Pancreas (tissue), 10 donors: ENCODE measurements at places on chromosomes 12 and 14. TPM values are rescaled to one million over a fixed set of nuclear protein-coding genes. Genes with fewer than 3 reads are reported as not detected.
A peak's percentile ranks its signal among the peaks of the same experiment; 100 is the strongest.

- no peak overlapping the region for H3K27ac ChIP-seq
- no peaks in the 10 kb centered on the region for H3K27me3 ChIP-seq
- peak; percentile 61 for DNase-seq
Observed at GRCh38 chr12:49055978-49056754, 4.4 kb downstream of the KMT2D start.

GRCh38 chr12:24522736-24523135 lies 426.2 kb downstream of the BCAT1 start:
- DNase-seq = no peak
- H3K27me3 ChIP-seq = no peaks in the 10 kb centered on the region
- no peak overlapping the region for H3K4me3 ChIP-seq

GOLT1B gene
- polyA plus RNA-seq = 15.4 TPM

DNA sequence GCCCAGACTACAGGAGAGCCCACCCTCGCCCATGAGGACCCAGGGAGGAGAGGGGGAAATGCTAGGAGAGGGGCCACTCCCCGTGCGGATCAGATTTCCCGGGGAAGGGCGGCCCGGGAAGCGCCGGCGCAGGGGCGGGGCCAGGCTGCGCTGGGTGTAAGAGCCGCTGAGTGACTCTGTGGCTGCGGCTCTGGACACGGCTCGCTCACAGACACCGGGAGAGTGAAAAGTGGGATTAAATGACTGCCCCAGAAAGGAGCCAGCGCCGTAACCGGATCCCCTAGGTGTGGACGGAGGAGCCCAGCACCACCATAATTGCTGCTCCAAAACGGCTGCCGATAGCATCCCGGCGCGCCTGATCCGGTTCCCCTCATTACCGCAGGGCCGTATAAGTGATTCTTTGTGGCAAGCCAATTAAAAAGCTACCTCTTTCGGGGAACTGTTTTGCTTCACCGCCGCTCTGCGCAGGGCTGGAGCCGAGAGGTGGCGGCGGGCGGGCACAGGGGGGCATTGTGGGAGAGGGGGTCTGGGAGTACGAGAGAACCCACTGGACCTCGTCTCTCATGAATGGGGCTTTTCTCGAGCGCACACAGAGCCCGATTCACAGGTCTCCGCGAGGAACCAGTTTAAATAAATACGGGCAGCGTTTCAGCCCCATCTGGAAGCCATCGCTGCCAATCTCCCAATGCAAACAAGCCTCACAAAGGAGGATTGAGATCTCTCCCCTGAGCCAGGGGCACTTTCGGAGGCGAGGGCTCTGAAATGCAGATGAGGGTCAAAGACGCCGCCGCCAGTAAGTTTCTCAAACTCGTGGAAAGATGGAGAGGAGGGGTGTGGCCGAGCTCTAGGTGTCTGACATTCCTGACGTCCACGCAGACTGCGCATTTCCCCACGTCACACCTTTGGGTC lies 2.5 kb downstream of the COL2A1 start:
- H3K36me3 ChIP-seq = no peaks in the 10 kb centered on the region
- H3K27me3 ChIP-seq = peaks cover 30% of the 10 kb centered on the region
- H3K4me1 ChIP-seq = peaks cover 32% of the 10 kb centered on the region
- peak overlapping the region; percentile 35 for H3K4me3 ChIP-seq
- DNase-seq = peak; percentile 67
- no peak overlapping the region for H3K27ac ChIP-seq

GRCh38 chr12:64595863-64596793 lies 14.2 kb upstream of the RASSF3 start:
- no peak overlapping the region for H3K4me3 ChIP-seq
- H3K36me3 ChIP-seq = no peaks in the 10 kb centered on the region
- H3K27me3 ChIP-seq = no peaks in the 10 kb centered on the region
- no peaks in the 10 kb centered on the region for H3K4me1 ChIP-seq
- no peak overlapping the region for H3K27ac ChIP-seq

PTHLH gene
- 0.89 TPM for polyA plus RNA-seq

DNA sequence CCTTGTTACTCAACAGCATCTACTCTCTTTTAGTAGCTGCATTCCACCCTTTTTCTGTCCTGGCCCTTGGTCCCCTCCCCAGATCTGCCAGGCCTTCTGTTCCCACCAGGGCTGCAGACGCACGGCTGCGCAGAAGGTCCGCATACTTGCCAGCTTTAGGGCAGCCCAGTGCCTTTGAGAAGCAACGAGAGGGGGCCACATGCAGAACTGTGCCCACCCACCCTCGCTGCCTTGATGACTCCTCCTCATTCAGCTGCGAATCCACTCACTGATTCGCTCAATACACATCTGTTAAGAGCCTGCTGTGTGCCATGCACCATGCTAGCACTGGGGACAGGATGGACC lies 39.2 kb downstream of the PRIMA1 start:
- H3K36me3 ChIP-seq = no peaks in the 10 kb centered on the region
- H3K27ac ChIP-seq = no peak overlapping the region
- no peaks in the 10 kb centered on the region for H3K4me1 ChIP-seq
- H3K27me3 ChIP-seq = no peaks in the 10 kb centered on the region

- peaks cover 15% of the 10 kb centered on the region for H3K4me1 ChIP-seq
- peak; percentile 47 for DNase-seq
- no peaks in the 10 kb centered on the region for H3K36me3 ChIP-seq
- peak overlapping the region; percentile 37 for H3K27ac ChIP-seq
Observed at GRCh38 chr12:6998715-6999451, 19.4 kb downstream of the LPCAT3 start.

NDRG2 gene
- 159 TPM for polyA plus RNA-seq

LIN7A gene
- polyA plus RNA-seq = 0.77 TPM

- no peaks in the 10 kb centered on the region for H3K27me3 ChIP-seq
- H3K4me3 ChIP-seq = no peak overlapping the region
- DNase-seq = no peak
Observed at GRCh38 chr14:35551081-35551480, 17.1 kb downstream of the INSM2 start.

RAD51B gene
- polyA plus RNA-seq = 3.0 TPM

GRCh38 chr12:1093166-1093751 lies 102.2 kb downstream of the ERC1 start:
- DNase-seq = peak; percentile 5
- H3K4me1 ChIP-seq = no peaks in the 10 kb centered on the region
- H3K4me3 ChIP-seq = no peak overlapping the region
- H3K27me3 ChIP-seq = no peaks in the 10 kb centered on the region

DNA sequence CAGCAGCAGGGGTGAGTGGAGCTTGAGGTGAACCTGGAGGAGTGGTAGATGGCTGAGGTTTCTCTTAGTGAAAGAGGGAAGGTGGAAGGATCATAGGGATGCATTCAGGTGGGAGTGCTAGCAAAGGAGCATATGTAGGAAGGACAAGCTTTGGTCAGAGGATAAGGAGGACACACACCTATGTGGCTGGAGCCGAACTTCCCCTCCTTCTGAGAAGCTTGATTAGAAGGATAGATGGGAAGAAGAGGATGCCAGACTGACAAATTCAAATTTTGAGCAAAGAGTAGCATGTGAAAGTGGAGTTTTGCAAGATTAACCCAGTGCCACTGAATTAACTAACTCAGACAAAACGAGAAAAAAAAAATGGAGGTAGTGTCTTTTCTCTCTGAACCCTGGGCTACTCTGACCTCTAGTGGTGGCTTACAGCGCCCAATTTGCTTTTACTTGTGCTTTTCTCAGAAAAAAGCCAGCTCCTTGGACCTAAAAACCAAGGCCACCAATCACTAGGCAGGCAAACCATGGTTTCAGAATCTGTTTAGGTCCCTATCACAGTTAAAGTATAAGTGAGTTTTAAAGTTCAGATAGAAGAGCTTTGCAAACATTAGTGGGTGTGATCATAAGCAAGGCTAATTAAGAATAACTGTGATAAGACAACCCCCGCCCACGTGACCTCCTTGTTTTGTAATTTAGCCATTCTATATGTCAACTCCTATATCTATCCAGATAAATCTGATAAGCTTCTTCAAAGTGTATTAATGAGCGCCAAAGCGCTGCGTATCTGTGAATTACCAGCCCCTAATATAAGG lies 15.5 kb downstream of the EMP1 start:
- no peak overlapping the region for H3K4me3 ChIP-seq
- H3K36me3 ChIP-seq = no peaks in the 10 kb centered on the region
- H3K27ac ChIP-seq = no peak overlapping the region
- no peak for DNase-seq

DNA sequence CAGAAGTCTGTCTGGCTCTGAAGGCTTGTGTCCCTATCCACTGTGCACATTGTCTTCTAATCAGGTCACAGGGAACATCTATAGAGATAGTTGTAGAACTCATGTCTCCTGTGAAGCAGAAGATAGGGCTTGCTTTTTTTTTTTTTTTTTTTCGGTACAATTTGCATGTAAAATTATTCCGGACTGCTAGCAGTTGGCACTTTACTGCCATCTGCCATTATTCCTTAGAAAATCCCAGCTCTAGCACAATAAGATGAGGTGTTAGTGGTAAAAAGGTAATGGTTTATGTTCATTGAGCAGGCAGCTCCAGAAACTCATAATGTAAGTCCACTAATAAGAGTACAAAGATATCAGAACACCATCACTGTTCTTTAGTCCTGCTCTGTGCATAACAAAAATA lies 8.7 kb downstream of the MYRFL start:
- H3K27me3 ChIP-seq = no peaks in the 10 kb centered on the region
- H3K36me3 ChIP-seq = no peaks in the 10 kb centered on the region
- no peak for DNase-seq

GRCh38 chr14:52545584-52546317 lies 6.6 kb downstream of the TXNDC16 start:
- H3K36me3 ChIP-seq = no peaks in the 10 kb centered on the region
- DNase-seq = no peak

DNA sequence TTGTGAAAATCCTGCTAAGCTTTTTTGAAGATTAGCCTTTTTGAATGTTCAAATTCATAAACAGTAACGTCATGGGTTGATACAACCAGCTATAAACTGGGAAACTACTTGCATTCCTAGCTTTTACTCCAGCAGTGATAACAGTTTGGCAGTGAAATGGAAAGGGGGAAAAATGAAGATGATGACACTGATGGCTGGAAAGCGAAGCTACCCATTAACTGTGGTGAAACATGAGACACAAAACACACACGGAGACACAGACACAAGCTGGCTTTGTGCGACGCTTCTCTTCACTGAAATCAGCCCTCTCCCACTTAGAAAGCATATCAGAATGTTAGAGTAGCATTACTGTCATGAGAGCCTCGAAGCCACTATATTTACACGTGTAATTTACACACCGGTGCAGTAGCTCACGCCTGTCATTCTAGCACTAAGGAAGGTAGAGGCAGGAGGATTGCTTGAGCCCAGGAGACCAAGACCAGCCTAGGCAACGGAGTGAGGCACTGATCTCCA lies 15.7 kb downstream of the VPS37B start:
- H3K27ac ChIP-seq = no peak overlapping the region
- peaks cover 32% of the 10 kb centered on the region for H3K4me1 ChIP-seq
- H3K36me3 ChIP-seq = no peaks in the 10 kb centered on the region
- no peak overlapping the region for H3K4me3 ChIP-seq
- H3K27me3 ChIP-seq = no peaks in the 10 kb centered on the region

DNA sequence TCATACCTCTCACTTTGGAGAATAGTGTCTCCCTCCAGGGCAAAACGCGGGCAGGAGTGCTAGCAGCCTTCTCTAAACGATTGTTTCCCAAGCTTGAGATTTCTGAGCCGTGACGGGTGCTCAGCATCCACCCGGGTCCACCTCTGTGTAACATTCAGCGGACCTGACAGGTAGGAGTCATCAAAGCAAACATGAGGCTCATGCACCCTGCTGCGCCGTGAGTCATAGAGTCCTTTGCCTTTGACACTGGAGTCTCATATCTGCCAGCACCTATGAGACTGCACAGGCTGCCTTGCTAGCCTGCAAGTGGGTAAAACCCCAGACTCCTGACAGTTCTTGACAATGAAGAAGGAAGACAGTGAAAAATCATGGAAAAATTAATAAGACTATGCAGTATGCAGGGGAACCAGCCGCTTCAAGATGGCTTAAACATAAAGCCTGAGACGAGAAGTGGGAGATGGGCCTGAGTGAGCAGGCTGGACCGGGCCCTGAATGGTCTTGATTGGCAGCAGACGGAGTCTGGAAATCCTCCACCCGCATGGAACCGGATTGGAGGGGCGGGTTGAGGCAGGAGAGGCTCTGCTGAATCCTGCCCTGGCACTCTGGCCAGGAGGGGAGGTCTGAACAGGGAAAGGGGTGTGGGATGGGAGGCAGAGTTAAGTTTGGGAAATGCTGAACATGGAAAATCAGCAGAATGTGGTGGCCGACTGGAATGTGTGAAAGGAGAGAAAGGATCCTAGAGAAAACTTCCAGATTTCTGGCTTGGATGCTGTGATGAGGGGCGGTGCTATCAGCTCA lies 54.2 kb downstream of the LGMN start:
- H3K4me3 ChIP-seq = no peak overlapping the region
- H3K36me3 ChIP-seq = no peaks in the 10 kb centered on the region
- no peaks in the 10 kb centered on the region for H3K27me3 ChIP-seq
- DNase-seq = no peak
- no peak overlapping the region for H3K27ac ChIP-seq

TGM1 gene
- polyA plus RNA-seq = 4.8 TPM

GRCh38 chr12:93341409-93342049 lies 36.2 kb upstream of the NUDT4 start:
- no peak overlapping the region for H3K27ac ChIP-seq
- DNase-seq = no peak
- no peak overlapping the region for H3K4me3 ChIP-seq
- no peaks in the 10 kb centered on the region for H3K4me1 ChIP-seq

- DNase-seq = no peak
- no peak overlapping the region for H3K4me3 ChIP-seq
- H3K4me1 ChIP-seq = no peaks in the 10 kb centered on the region
- no peaks in the 10 kb centered on the region for H3K36me3 ChIP-seq
- H3K27ac ChIP-seq = no peak overlapping the region
Observed at GRCh38 chr12:54388237-54389133, 4.0 kb upstream of the ZNF385A start.

MBD6 gene
- 62.9 TPM for polyA plus RNA-seq

MAP1LC3B2 gene
- 1.8 TPM for polyA plus RNA-seq

DNA sequence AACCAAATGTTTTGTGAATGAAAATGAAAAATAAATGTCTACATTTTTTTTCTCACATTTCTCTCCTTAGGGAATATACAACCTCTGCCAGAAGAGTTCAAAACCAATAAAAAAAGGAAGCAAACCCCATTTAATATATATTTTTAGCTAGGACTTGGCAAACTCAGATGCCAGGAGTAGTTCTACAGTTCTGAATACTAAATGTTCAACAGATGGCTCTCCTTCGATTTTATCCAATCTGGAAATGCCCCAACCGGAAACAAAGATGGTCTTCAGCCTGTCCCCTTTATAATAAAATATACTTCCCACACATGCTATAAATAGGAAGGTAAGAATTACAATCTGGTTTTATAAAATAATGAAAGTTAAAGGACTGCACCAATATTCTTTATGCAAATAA lies 330.4 kb downstream of the MDGA2 start:
- H3K27me3 ChIP-seq = no peaks in the 10 kb centered on the region
- no peak for DNase-seq
- no peak overlapping the region for H3K4me3 ChIP-seq
